ENCODE measurements at places on chromosomes 6 and 20.

DNA sequence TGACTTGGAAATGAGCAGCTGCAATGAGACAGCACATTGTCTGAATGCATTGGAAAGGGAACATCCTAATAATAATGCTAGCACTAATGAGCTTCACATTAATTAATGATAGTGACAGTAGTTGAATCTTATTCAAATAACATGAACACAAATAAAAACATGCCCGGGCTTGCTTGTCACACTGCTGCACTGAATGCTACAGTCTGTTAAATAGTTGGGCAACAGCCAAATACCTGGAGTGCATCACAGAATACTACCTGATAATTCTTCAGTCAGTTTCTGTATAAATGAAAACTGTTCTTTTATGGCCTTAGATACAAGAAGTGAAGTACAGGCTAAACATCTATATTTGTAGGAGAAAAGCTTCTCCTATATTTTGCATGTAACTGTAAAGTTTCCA lies 458.7 kb downstream of the RNF144B start:
- DNase-seq: no peak

- DNase-seq: no peak
Observed at GRCh38 chr6:7242835-7243178, 70.2 kb downstream of the SSR1 start.

GRCh38 chr20:52585333-52585732 lies 386.8 kb upstream of the TSHZ2 start:
- DNase-seq: no peak

DNA sequence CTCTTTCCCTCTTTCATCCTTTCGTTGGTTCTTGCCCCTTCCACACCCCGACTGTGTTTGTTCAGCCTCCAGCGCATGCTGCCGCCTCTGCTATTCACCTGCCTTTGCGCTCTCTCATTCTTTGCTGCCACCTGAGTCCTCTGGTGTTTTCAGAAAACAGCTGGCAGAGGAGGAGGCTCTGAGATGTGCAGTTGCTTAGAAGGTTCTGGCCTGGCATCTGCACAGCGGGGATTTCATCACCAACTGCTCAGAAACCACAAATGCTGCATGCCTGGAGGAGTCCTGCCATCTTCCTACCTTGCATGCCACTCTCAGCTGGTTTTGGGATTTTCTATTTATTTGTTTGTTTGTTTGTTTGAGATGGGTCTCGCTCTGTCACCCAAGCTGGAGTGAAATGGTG lies 39.2 kb upstream of the CLDN20 start:
- no peak for DNase-seq

DNA sequence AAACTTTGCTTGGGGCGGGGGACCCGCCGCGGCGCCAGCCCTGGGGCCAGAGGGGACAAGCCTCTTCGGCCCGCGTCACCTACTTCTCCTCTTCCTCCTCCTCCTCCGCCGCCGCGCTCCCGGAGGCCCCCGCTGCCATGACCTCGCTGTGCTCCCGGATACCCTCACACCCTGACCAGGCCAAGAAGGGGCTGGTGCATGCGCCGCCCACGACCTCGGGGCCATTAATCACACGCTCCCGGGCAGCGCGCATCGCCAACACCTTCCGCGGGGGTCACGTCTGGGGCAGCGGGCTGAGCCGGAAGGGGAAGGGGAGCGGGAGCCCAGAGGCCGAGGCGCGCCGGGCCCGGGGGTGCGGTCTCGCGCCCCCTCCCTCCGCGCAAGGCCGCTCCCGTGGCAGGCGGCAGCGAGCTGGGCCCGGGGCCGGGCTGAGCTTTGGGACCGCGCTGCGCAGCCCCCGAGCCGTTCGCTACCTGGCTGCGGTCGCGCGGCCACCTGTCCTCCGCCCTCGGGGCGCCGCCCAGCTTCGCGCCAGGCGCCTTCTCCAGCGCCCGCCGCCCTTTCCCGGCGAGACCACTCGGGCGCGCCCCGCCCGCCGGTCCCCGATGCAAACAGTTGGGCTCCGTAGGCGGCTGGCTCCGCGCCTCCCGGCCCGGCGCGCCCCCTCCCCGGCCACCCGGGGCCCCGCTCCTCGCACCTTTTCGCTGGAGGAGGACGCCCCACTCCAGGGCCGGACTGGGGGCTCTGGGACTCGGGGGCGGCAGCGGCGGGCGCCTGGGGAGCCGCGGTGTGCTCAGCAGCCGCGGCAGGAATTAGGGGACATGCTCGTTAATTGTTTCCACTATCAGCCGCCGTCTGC lies 575 bp upstream of the CNR1 start:
- DNase-seq: no peak

- DNase-seq: no peak
Observed at GRCh38 chr6:129902681-129903080, 41.6 kb upstream of the TMEM244 start.

DNA sequence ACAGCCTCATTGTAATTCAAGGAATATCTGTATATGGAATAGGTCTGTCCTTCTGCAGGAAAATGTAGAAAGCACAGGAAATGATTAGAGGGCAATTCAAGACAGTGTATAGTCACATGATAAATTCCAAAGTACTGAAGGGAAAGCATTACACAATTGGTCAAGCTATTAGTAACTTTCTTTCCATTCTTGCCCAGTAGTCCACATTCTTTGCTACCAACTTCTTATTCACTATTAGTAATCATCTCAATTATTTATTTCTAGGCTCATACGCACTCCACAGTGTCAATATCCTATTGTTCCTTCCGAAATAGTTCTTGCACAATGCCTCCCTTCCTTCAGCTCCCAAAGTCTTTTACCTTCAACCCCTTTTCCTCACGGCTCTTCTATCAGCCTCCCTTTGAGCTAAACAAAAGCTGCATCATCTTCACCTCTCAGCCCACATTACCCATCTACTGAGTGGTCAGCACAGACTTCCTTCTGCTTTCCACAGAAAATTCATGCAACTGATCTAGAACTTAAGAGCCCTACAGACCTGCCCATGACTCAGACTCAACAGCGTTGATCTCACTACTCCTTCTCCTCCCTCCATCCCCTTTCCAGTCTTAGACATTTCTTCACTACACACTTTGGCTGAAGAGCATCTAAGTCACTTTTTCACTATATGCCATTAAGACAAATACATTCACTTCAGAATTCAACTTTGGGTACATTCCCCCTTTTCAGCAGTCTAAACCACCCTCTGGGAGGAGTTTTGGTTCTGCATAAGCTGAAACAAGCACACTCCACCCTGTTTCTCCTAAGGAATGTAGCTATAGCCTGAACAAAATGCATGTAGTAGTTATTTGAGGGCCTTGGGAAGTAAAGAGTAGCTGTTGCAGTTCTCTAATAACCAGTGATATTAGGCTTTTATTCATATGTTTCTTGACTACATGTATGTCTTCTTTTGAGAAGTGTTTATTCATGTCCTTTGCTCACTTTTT lies 157.9 kb downstream of the KIF16B start:
- no peak for DNase-seq

GRCh38 chr20:56698297-56698696 lies 69.2 kb downstream of the TFAP2C start:
- no peak for DNase-seq

DNA sequence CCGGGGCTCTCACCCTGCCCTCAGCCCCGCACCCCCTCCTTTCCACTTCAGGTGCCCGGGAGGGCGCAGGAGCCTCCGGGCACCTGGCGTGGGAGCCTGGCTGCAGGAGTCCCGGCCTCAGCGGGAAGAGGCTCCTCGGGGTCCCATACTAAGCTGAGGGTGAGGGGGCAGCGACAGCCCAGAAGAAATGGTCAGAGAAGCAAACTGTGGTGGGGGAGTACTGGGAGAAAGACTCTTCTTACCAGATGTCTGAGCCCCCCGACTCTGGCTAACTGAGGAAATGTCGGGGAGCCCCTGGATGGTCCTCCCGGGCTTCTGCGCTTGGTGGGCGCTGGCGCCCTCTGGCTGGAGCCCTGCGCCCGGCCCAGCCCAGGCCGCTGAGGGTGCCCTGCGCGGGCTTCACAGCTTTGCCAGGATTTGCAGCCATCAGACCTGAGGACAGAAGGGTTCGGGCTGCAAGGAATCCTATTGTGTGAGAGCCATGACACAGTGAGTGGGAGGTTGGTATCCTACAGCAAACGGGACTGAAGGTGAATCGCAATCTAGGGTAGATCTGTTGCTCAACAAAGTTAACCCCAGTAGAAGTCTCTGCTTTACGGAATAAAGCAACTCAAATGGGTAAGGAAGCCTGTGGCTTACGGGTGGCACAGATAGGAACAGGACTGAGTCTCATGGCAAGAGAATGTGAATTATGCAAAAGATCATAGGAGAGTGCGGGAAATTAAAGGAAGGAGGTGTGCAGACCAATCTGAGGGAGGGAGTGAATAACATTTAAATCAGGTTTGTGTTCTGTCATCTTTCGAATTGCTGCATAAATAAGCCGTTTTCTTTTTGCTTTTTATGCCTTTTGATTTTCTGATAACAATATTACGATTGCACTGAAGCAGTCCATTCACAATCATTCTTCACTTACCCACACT lies 639 bp upstream of the RCAN2 start:
- DNase-seq: no peak

DNA sequence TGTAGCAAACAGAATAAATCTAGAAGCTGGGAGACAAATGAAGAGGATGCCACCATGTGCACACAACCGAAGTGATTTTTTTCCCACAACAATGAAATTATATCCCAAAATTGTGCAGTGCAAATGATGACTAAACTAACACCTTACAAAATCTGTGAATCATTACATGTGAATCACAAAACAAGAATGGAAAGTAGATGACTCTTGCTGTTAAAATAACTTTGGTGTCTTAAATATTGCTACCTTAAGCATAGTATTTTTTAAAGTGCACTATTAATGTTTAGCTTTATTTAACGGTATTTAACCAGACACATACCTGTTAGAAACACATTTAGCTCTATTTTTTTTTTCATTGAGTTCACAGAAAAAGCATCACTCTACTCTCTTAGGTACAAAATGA lies 190.8 kb downstream of the TBC1D32 start:
- DNase-seq: no peak

- no peak for DNase-seq
Observed at GRCh38 chr20:35199740-35200139, 26.8 kb upstream of the MMP24 start.

DNA sequence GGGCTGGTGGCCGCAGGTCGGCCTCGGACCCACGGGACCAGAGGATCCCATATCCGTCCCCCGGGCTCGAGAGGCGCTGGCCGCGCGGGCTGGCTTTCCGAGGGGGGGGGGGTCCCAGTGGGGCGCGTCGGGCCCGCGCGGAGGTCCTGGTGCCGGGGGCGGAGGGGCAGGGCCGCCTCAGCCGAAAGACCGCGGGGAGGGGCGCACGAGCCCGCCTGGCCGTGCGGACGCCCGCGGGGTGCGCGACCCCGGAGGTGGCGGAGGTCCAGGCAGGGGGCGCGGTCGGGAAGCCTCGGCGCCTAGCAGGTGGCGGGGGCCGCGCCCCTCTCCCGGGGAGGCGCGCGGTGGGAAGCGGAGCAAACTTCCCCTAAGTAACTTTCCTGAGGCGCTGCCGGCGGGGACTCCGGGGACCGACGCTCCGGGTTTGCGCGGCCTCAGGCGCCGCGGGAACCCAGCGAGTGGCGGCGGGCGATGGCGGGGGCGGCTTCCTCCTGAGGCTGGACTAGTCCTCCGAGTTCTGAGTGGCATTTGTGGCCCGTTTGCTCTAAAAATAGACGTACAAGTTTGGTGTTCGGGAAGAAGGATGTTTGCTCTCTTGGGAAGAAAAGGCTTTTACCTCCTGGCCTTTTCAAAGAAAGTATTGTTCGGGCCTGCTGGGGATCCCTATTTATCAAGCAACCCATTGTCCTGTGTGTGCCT lies 26.5 kb upstream of the BTBD3 start:
- no peak for DNase-seq

- DNase-seq: no peak
Observed at GRCh38 chr6:43817192-43817591, 47.2 kb downstream of the VEGFA start.
